ENCODE measurements at places on chromosomes 12 and 14.

DNA sequence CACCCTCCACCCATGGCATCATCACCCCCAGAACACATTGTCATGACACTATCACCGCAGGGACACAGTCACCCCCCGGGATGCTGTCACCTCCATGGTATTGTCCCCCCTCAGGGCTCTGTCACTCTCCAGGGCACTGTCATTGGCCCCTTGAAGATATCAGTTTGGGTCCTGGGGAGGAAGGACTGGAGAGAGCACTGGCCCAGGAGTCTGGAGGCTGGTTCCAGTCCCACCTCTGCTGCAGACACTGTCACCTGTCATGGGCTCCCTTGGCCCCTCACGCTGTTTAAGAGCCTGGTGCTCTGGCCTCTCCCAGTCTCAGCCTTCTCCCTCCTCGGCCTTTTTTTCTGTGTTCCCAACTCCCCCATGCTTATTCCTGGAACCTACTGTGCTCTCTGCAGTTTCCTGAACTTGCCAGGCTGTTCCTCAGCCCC is 31.9 kb downstream of the SERPINA3 start:
- DNase-seq = no peak

GRCh38 chr12:67773896-67774295 is 125.4 kb downstream of the DYRK2 start:
- no peak for DNase-seq

DNA sequence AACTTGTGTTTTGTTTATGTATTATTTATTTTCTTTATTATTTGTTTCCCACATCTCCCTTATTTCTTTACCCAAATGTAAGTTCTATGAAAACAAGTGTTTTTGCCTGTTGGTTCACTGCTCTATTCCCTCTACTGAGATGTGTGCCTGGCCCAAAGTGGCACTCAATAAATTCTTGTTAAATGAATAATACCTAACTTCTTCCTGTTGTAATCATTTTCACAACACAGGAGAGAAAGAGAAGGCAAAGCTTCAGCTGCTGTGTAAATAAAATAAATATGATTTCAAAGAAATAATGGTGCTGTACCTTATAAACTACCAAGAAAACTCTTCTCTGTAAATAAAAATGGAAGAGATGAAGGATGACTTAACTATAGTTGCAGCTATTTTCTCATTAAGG is 116.2 kb downstream of the TRHDE start:
- no peak for DNase-seq

DNA sequence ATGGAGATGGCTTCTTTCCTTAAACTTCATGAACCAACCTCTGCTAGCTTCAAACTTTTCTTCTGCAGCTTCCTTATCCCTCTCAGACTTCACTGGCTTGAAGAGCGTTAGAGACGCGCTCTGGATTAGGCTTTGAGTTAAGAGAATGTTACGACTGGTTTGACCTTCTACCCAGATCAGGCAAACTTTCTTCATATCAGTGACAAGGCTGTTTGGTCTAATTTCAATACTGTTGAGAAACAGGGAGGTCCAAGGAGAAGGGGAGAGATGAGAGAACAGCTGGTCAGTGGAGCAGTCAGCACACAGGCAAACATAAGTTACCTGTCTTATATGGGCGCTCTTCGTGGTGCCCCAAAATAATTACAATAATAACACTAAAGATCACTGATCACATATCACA is 14.9 kb downstream of the SCAF11 start:
- no peak for DNase-seq

- DNase-seq = no peak
Observed at GRCh38 chr12:3453206-3453989, 37.6 kb upstream of the PRMT8 start.

DNA sequence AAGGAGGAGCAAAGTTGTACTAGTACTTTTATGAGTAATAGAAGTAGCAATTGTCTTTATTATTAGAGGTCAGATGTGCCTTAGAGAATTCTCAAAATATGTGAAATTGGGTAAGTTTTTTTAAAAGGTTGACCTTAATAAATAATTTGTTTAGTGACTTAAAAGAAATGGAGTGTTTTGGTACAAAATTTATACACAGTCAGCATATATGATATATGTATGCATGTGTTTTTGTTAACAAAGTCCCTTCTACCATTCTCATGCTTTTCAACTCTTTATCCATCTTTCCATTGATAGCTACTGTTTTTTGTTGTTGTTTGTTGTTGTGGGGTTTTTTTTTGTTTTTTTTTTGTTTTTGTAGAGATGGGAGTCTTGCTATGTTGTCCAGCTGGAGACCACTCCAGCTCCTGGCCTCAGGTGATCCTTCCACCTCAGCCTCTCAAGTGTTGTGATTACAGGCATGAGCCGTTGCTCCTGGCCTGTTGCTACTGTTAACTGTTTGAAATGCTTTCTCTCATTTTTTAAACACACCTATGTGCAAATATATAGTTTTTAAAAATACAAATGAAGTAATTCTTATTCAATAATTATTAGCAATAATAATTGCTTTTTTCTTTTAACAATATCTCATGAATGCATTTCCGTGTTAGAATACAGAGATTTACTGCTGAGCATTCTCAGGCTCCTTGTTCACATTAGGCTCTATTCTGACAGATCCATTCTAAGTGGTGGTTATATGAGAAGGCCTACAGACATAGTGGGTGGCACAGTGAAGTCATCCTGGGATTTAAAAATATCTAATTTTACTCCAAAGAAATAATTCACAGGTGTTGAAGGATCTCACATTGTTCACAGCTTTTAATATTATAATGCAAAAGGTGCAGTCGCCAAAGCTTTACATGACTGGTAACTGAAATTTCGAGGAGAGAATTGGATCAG is 10.4 kb downstream of the NAA30 start:
- no peak for DNase-seq

DNA sequence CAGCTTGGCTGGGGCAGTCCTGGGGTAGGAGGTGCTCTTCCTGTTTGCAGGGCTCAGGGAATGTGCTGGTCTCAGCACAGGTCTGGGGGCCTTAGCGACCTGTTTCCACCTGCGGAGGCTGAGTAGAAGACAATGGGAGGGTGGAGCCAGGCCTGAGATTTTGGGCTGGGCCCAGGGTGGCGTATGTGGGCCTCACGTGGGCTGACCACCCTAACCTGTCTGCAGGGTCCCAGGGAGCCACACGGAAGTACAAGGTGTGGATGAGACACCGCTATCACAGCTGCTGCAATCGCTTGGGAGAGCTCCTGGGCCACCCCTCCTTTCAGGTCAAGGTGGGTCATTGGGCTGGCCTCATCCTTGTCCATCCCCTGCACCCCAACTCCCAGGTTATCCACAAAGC is 1.1 kb downstream of the NOC4L start:
- DNase-seq = no peak

DNA sequence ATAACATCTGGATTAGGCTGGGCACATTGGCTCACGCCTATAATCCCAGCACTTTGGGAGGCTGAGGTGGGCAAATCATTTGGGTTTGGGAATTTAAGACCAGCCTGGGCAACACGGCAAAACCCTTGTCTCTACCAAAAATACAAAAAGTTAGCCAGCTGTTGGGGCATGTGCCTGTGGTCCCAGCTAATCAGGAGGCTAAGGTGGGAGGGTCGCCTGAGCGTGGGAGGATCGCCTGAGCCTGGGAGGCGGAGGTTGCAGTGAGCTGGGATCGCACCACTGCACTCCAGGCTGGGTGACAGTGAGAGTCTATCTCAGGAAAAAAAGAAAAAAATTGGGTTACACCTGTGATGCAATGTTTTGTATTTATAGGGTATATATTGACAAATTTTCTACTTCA is 5.3 kb downstream of the NEK9 start:
- no peak for DNase-seq

GRCh38 chr14:92586963-92587699 is 73.5 kb downstream of the RIN3 start:
- no peak for DNase-seq

DNA sequence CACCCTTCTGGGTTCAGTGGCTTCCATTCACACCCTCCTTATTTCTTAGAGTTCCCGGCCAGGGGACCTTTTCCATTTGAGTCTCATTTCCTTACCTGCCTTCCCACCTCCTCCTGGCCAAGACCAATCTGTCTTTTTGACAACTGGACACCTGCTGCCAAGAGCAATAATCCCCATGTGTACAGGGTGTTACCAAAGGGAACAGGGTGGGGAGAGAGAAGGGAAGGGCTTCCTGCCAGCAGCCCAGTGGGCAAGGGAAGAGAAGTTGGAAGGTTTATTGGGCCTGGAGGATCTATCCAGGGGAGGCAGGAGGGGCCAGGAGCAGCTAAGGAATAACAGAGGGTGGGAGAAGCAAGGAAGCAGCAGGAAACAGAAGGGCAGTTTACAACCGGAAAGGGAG is 346.2 kb downstream of the C12orf75 start:
- DNase-seq = no peak

- DNase-seq = peak; percentile 10
Observed at GRCh38 chr12:80364056-80364455, 80.0 kb upstream of the PTPRQ start.

DNA sequence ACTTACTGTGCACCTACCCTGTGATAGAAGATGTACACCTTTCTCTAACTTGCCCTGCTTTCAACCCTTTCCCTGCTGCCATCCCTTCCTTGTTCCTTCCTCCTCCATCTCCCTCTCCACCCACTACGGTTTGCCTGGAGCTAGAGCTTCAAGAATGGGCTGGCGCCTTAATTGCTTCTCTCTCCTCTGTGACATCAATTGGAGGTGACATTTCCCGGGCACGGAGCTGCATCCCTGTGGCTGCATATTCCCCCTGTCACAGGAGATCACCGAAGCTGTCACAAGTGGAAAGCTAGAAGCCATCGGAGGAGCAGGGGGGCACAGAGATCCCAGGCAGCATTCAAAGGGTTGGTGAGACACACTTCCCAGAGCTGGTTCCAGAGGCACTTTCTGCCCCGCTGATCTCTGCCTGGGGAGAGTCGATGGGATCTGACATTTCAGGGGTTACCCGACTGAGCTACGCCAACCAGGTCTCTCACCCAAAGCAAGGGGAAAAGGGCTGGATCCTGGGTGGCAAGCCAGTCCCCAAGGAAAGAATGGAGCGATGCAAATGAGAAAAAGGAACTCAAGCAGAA is 604.9 kb downstream of the MED13L start:
- no peak for DNase-seq

GRCh38 chr14:89242652-89243279 is 174.3 kb downstream of the FOXN3 start:
- no peak for DNase-seq

- DNase-seq = no peak
Observed at GRCh38 chr14:68987653-68988036, 8.5 kb upstream of the ACTN1 start.

GRCh38 chr12:117279606-117280005 is 81.8 kb downstream of the NOS1 start:
- no peak for DNase-seq

- DNase-seq = no peak
Observed at GRCh38 chr14:45211295-45211694, 41.7 kb downstream of the MIS18BP1 start.

GRCh38 chr12:107660861-107661415 is 24.7 kb upstream of the PWP1 start:
- DNase-seq = no peak

GRCh38 chr14:77139540-77140358 is 1.8 kb downstream of the ZDHHC22 start:
- no peak for DNase-seq

DNA sequence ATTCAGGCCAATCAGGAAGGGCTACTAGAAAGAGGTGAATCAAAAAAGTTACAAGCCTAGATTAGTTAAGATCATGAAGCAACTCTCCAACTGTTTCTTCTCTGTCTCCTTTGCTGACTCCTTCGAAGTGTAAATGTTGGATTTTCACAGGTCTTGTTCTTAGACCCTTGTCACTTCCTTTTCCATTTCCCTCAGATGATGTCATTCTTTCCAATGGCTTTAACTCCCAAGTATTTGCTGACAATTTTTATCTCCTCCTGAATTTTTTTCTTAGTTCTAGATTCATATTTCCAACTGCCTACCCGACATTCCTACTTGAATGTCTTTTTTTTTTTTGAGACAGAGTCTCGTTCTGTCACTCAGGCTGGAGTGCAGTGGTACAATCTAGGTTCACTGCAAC is 10.8 kb downstream of the GAS2L3 start:
- DNase-seq = no peak

- DNase-seq = peak; percentile 48
Observed at GRCh38 chr12:25958428-25959070, at the start of gene RASSF8. Gene RASSF8 (plus strand): TSS chr12:25958682. CDS start chr12:26055344, 96,662 bp downstream.

- peak; percentile 53 for DNase-seq
Observed at GRCh38 chr14:100384819-100385813, 62.0 kb downstream of the SLC25A47 start.

GRCh38 chr14:99732436-99733210 is 48.5 kb downstream of the CYP46A1 start:
- no peak for DNase-seq

GRCh38 chr12:63889721-63890509 is 45.4 kb downstream of the SRGAP1 start:
- DNase-seq = no peak

DNA sequence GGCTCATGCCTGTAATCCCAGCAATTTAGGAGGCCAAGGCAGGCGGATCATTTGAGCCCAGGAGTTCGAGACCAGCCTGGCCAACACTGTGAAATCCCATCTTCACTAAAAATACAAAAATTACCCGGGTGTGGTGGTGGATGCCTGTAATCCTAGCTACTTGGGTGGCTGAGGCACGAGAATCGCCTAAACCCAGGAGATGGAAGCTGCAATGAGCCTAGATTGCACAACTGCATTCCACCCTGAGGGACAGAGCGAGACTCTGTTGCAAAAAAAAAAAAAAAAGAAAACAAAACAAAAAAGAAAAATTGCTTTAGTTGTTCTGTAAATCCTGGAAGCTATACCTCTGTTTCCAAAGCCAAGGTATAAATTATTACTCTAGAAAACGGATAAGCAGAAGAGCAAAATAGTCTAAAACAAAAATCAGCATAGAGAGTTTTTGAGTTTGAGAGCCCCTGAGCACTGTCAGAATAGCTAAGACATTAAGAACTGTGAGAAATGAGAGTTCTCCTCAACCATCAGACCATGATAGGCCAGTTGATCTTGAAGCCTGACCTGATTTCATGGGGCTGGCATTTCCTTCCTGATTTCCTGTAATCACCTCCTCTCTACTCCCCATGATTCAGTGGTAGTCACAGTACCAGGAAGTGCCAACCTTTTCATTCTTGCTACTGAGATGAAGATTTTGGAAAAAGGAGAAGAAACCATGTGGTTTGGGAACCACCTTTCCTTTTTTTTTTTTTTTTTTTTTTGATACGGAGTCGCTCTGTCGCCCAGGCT is 31.7 kb downstream of the ATP2A2 start:
- DNase-seq = peak; percentile 66

DNA sequence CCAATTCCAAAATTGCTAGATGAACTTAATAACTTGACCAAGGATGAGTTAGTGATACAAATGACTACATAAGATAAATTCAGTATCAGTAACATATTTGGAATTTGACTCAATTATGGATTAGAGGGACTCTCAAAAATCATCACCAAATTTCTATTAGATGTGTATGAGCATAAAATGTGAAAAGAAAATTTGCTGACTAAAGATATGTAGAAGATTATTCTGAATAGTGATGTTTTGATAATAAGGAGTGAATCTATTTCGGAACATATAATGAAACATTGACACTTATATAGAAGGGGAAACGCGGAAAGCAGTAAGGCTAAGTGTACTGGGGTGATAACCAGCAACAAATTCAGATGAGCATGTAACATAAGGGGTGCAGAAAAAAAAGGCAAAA is 177.3 kb downstream of the DERA start:
- DNase-seq = no peak

Measured in HFFc6 (cell line).